Activated T-helper 9 cell treated with anti-CD3 and anti-CD28 coated beads, Interleukin-2, amount 50 U/mL, for 16 hours (primary cell): ENCODE measurements at places on chromosomes 12 and 14.

GRCh38 chr14:68939893-68940613, 39.0 kb downstream of the ACTN1 start:
- DNase-seq = no peak

- no peak for DNase-seq
Observed at GRCh38 chr14:103879570-103880347, 32.4 kb upstream of the PPP1R13B start.

GRCh38 chr12:132672116-132672515, 15.0 kb downstream of the POLE start:
- DNase-seq = no peak

GRCh38 chr14:105165761-105166485, 2.7 kb downstream of the JAG2 start:
- DNase-seq = no peak

GRCh38 chr12:20063116-20063515, 305.2 kb upstream of the PDE3A start:
- no peak for DNase-seq

DNA sequence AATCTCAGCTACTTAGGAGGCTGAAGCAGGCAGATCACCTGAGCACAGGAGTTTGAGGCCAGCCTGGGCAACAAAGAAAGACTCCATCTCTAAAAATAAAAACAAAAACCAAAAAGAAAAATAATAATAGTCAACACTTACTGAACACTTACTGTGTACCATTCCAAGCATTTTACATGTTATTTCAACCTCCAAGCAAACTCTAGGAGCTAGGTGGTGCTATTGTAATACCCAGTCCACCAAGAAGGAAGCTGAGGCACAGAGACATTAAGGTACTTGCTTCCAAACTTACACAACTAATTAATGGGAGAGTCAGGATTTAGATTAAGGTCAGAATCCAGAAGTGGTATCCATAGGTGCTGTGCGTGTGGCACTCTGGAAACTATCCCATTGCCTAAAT, 13.7 kb upstream of the OR6J1 start:
- no peak for DNase-seq

- DNase-seq = no peak
Observed at GRCh38 chr12:84701041-84701440, 211.6 kb downstream of the SLC6A15 start.

GRCh38 chr12:106301611-106302321, 767 bp upstream of the TCP11L2 start:
- peak; percentile 41 for DNase-seq

GRCh38 chr14:93056840-93057585, 58.7 kb downstream of the ITPK1 start:
- no peak for DNase-seq

DNA sequence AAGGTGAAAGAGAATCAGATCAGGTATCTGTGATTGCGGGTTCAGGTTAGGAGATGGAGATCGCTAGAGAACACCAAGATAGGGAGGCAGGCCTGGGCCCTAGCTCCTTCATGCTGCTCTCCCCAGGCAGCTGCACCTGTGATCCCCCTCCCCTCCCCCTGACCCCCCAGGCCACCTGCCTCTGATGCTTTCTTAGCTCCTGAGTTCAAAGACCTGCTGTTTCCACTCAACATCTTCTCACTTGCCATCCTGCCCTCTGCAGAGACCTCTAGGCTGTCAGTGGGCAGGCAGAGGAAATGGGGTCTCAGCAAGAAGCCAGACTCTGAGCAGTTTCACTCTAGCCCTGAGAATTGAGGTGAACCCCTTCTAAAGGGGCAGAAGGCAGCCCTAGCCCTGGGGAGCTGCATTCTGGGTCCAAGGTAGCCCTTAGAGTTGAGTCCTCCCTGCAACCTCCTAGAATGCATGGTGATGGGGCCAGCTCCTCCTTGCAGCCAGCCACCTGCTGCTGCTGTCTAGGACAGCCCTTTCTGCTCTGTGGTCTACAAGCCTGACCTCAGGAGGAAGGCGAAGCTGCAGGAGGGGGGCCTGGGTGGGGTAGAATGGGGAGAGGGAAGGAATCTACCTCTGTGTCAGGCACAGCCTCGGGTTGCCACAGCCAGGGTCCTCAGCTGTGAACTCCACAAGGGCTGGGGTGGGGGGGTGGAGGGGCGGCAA, 6.4 kb upstream of the SLC48A1 start:
- no peak for DNase-seq

DNA sequence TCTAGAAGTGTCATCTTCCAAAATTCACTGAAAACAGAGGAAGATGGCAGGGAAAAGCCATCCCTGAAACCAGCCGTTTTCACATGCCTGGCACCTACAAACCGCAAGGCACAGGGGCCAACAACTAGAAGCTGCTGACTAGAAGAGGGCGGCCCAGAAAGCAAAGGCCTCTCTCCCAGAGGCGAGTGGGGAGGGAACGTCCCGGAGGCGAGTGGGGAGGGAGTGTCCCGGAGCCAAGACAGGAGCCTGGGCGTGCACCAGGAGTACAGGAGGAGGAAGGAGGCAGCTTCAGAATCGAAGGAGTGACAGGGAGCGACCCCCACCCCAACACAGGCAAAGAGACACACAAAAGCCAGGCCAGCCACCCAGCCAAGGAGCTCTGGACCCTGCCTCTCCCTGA, 21.0 kb downstream of the ANKLE2 start:
- no peak for DNase-seq

DNA sequence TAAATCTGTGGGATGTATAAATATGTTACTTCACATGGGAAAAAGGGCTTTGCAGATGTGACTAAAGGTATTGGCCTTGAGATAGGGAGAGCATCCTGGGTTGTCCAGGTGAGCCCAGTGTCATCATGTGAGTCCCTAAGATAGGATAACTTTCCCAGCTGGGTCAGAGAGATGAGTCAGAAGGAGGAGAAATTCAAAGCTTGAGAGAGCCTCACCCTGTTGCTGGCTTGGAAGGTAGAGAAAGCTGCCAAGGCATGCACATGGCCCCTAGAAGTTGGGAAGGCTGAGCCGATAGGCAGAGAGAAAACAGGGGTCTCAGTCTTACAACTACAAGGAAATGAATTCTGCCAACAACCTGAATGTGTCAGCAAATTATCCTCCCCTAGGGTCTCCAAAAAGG, 213.0 kb downstream of the ADGRD1 start:
- DNase-seq = no peak

- DNase-seq = no peak
Observed at GRCh38 chr14:99531251-99532096, 50.3 kb downstream of the CCNK start.

- no peak for DNase-seq
Observed at GRCh38 chr12:28316049-28316448, 125.8 kb downstream of the CCDC91 start.

GRCh38 chr14:51444353-51445000, 204.4 kb downstream of the TMX1 start:
- no peak for DNase-seq

- DNase-seq = no peak
Observed at GRCh38 chr14:20986811-20987210, 3.0 kb upstream of the METTL17 start.

DNA sequence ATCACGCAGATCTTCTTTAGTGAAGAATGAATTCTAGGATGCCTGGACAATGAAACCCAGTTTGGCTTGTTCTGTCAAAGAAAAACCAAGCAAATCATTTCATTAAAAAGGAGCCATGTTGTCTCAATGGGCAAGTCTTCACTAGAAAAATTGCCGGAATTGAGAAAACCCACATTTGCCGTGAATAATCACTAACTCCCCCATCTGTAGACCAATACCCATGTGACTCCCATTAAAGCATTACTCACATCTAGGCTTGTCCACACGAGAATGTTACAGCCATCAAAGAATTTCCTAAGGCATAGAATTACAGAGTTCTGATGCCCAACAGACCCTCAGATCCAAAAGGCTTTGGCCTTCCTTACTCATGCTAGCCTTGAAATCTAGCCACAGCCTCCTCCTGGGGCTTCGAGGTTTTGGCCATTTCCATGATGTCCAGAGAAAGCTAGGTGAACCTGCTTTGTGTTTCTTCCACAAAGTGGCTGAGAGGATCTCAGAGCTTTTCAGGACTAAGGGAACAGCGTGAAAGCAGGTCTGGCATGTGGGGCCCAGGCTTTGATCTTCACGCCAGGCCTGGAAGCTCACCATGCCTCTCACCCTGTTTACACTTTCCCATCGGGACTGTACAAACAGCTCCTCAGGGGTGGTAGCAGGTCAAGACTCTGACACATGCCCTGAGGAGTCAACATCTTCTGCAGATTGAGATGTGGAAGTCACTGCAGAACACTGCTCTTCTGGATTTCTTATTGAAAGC, 12.1 kb downstream of the SLC7A8 start:
- DNase-seq = no peak

DNA sequence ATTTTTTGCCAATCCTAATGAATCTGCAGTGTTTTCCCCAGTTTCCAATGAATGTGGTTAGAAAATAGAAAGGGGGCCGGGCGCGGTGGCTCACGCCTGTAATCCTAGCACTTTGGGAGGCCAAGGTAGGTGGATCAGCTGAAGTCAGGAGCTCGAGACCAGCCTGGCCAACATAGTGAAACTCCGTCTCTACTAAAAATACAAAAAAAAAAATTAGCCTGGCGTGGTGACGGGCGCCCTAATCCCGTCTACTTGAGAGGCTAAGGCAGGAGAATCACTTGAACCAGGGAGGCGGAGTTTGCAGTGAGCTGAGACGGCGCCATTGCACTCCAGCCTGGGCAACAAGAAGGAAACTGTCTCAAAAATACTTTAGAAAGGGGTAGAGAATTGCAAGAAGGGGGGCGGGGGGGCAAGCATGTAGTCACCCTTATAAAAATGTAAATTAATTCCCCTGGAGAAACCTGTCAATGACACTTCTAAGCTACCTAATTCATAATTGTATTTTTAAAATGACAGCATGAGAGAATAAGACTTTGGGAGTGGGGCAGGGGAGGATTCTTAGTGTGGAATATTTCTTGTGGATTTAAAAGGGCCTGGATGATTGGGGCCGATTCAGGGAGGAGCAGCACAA, 1.7 kb downstream of the KLHDC2 start:
- DNase-seq = no peak

DNA sequence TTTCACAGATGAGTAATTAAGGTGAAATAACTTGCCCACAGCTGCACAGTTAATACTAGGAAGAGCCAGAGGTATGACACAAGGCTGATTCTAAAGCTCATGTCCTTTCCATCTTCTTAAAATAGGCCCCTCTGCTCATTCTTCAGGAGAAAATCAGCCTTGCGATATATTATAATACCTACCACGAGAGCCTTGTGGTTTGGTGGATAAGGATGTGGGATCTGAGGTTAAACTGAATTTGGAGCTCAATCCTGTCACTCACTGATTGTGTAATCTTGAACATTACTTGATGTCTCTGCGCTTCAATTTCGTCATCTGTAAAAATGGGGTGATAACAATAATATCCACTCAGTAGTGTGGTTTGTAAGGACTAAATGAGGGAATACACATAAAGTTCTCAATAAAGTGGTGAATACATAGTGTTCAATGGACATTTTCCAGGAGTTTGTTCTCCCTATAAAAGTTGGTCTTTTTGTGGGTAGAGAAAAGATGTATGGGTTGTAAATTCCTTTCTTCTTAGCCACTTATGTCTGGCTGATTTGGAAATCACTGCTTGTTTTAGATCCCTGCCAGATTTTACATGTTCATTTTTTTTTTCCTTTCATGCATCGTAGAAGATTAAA, 25.1 kb upstream of the ATP2B1 start:
- DNase-seq = no peak

DNA sequence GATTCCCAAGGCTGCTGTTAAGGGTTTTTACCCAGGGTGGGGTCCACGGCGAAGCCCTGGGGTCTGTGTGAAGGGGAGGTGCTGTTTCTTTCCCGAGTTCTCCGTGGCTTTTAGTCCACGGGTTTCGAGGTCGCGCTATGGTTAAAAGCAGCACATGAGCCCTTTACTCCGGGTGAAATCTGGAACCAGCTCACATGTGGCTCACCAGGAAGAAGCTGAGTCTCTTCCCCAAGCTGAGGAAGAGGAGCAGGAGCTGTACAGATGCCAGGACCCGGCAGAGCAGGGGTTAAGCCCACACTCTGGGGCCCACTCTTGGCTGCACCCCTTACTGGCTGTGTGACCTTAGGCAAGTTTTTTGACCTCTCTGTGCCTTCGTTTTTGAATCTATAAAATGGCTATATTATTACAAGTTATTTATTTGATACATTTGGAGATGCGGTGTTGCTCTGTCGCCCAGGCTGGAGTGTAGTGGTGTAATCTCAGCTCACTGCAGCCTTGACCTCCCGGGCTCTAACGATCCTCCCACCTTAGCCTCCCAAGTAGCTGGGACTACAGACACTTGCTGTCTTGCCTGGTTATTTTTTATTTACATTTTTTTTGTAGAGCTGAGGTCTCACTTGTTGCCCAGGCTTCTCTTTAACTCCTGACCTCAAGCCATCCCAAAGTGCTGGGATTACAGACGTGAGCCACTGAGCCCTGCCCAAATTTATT, 266.3 kb downstream of the AACS start:
- DNase-seq = no peak

DNA sequence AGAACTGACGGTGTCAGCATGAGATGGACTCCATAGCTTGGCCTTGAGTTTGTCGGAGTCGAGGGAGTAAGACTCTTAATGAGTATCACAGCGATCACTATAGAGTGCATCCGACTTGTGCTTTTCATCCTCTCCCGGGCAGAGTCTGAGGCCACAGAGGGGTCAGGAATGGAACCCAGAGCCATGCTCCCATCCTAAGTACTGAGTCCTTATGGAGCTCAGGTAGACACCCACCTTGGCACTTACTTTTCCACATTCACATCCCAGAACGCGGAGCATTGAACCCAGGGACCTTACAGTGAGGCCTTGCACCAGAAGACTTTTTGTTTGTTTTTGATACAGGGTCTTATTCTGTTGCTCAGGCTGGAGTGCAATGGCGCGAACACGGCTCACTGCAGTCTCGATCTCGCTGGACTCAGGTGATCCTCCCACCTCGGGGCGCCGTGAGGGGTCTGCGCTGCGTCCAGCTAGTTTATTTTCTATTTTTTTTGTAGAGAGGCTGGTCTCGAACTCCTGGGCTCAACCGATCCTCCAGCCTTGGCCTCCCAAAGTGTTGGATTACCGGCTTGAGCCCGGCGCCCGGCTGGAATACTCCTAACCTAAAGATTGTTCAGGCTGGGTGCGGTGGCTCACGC, 719 bp upstream of the SRSF9 start:
- DNase-seq = no peak

- DNase-seq = no peak
Observed at GRCh38 chr14:71688576-71688975, 243.7 kb upstream of the RGS6 start.

- DNase-seq = no peak
Observed at GRCh38 chr12:59486827-59487226, 109.0 kb upstream of the SLC16A7 start.

DNA sequence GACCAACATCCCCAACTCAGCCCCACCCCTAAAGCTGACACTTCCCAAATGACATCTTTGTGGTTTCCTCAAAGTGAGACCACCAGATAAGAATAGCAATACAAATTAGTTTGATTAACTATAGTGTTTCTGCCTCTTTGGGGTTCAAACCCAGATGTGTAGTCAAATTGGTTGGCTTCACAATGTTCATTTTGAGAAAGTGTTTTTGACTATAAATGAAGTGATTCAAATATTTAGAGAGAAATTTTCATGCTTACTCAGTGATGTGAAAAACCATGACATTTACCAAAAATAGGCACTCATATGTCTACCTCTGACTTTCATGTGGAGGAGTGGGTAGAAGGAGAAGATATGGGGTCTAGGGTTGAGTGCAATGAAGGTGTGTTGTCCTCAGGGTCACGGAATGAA, 218.4 kb downstream of the BCAT1 start:
- DNase-seq = no peak

GRCh38 chr12:56020423-56021184, at the start of gene IKZF4:
Gene IKZF4, plus strand, starts transcription at chr12:56021043. Its CDS starts 451 bp downstream, at chr12:56021494.
- DNase-seq = no peak
